Stimulated activated CD4-positive, alpha-beta T cell treated with anti-CD3 and anti-CD28 coated beads, TNF-alpha, amount 100 ng/mL, for 1 hour (primary cell): ENCODE measurements at places on chromosomes 2 and 18.

GRCh38 chr2:176494949-176495353 lies 225.7 kb downstream of the MTX2 start:
- DNase-seq: no peak

GRCh38 chr2:6937157-6937556 lies 19.9 kb downstream of the RNF144A start:
- DNase-seq: no peak

- no peak for DNase-seq
Observed at GRCh38 chr2:133884739-133885381, 316.6 kb upstream of the NCKAP5 start.

DNA sequence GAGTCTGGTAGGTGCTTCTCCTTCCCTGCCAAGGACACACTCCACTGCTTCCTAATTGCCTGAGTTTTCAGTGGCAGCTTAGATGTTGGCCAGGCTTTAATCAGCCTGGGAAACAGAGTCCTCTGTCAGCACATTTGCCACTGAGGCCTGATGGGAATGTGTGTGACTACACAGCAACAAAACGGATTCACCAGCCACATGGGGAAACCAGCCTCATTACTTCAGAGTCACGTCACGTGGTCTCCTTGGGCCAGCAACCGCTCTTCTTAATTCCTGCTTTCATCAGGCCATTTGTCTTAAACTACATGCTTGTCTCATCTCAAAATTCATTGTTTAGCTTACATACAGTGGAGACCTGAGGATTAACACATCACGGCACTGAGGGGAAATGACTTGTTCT lies 93.9 kb upstream of the LTBP1 start:
- DNase-seq: no peak

DNA sequence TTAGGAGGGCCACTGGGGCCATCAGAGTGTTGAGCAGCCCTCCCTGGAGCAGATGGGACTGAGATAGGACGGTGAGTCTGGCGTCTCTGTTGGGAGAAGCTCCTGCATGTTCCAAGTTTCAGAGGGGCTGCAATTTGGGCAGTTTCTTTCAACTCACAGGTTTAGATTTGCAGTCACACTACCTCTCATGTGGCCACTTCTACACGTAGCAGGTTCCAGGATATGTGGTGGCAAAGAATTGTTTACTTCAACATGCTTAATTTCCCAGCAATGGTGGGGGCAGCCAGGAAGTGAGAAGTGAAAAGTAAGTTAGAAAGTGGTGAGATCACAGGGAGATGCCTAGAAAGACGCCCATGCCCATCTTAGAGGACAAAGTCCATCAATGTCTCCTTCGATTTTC lies 9.3 kb downstream of the NCK2 start:
- no peak for DNase-seq
